Heart left ventricle (tissue), 16 donors: ENCODE measurements at places on chromosomes 2 and 18. TPM values are rescaled to one million over a fixed set of nuclear protein-coding genes. Genes with fewer than 3 reads are reported as not detected.

Gene DSC1
- 0.18 TPM for polyA plus RNA-seq

DNA sequence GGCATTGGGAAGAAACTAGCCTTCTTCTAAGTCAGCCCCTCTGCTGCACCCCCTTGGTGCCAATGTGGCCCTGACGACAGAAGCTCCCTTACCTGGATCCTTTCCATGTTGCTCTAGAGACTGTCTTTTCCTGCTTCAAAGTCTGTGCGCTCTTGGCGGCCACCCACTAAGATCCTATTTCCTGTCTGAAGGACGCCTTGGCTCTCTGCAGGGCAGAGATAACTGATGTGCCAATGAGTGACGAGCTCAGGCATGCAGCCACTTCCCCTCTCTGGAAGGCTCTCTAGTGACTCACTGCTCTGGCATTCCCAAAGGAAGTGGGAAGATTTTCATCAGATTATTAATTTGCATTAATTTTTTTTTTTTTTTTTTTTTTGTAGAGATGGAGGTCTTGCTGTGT, 273.5 kb downstream of the CDH20 start:
- peaks cover 10% of the 10 kb centered on the region for H3K4me1 ChIP-seq
- H3K27ac ChIP-seq = peak overlapping the region; percentile 85
- peak; percentile 77 for DNase-seq
- H3K4me3 ChIP-seq = peak overlapping the region; percentile 56

Gene SLC5A7
- 0.03 TPM for polyA plus RNA-seq

DNA sequence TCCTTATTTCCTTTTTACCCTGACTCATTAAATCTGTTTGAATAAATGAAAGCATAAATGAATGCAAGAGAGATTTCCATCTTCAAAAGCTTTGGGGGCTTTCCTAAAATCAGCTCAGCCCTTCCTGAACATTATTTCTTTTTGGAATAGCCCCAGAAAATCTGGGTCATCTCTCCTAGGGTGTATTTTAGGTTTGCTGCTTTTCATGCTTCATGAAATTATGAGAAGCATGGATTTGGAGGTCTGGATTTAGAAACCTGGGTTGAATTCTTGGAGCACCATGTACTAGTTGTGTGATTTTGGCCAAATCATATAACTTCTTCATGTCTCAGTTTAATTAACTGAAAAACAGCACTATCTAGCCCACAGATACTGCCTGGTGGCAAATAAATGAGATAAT, 24.0 kb upstream of the PELI1 start:
- no peak overlapping the region for H3K27ac ChIP-seq
- H3K36me3 ChIP-seq = no peaks in the 10 kb centered on the region
- no peak overlapping the region for H3K4me3 ChIP-seq
- no peaks in the 10 kb centered on the region for H3K4me1 ChIP-seq
- no peak for DNase-seq

- no peak for DNase-seq
- H3K27me3 ChIP-seq = no peaks in the 10 kb centered on the region
- H3K4me3 ChIP-seq = no peak overlapping the region
- H3K36me3 ChIP-seq = no peaks in the 10 kb centered on the region
- H3K4me1 ChIP-seq = no peaks in the 10 kb centered on the region
- H3K27ac ChIP-seq = no peak overlapping the region
These were observed 6.4 kb upstream of the CRYGC start for GRCh38 chr2:208135794-208136715.

GRCh38 chr2:103921161-103921560, 932.8 kb upstream of the POU3F3 start:
- no peaks in the 10 kb centered on the region for H3K36me3 ChIP-seq
- H3K27me3 ChIP-seq = no peaks in the 10 kb centered on the region
- DNase-seq = no peak
- no peak overlapping the region for H3K4me3 ChIP-seq
- H3K27ac ChIP-seq = no peak overlapping the region

DNA sequence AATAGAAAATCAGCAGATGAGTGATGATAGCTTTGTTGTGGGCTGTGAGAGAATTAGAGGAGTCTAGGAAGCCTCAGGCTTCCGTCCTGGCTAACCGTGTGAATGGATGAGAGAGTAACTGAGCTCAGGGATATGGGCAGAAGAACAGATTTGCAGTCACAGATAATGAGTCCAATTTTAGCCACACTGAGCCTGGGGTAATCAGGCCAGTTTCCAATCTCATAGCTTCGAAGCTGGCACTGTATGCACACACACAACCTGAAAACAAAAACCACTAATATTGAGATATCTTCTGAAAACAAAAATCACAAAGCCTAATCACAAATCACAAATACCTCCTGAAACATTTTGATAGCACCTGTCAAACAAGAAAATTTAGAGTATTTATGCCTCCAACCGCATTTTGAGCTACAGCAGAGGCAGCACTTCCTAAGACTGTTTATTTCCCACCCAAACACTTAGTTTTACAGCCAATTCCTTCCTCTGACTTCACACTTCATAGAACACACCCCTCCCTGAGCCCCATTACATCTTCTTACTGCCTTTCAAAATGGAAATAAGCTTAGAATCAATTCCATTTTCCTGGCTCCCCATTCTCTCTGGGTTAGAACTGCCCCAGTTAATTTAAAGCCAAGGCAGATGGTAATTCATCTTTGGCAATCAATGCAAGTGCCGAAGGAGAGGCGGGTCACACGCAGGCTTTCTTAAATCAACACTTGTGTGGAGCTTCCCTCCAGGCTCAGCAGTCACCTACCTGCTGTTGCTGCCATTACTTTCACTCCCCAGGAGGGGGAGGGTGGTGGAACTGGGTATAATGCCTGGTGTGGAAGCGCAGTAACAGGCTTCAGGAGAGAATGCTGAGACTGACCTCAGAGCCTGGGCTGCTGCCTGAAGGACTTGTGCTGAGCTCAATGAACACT, 18.9 kb downstream of the TTR start:
- H3K27ac ChIP-seq = no peak overlapping the region
- H3K4me1 ChIP-seq = no peaks in the 10 kb centered on the region
- H3K27me3 ChIP-seq = no peaks in the 10 kb centered on the region
- DNase-seq = no peak
- no peaks in the 10 kb centered on the region for H3K36me3 ChIP-seq
- H3K4me3 ChIP-seq = no peak overlapping the region

Gene TNFRSF11A
- 0.23 TPM for polyA plus RNA-seq

- no peaks in the 10 kb centered on the region for H3K36me3 ChIP-seq
- DNase-seq = no peak
- H3K4me1 ChIP-seq = peaks cover 20% of the 10 kb centered on the region
- H3K4me3 ChIP-seq = no peak overlapping the region
- H3K27ac ChIP-seq = no peak overlapping the region
These were observed 3.4 kb upstream of the ADD2 start for GRCh38 chr2:70771446-70771845.

Gene TRIM54
- 128 TPM for polyA plus RNA-seq

Gene ABCB6
- polyA plus RNA-seq = 25.3 TPM

GRCh38 chr2:234953116-234954031, 1.6 kb downstream of the SH3BP4 start:
- no peaks in the 10 kb centered on the region for H3K36me3 ChIP-seq
- H3K27ac ChIP-seq = peak overlapping the region; percentile 81
- DNase-seq = no peak
- peak overlapping the region; percentile 85 for H3K4me3 ChIP-seq

- no peak overlapping the region for H3K4me3 ChIP-seq
- no peaks in the 10 kb centered on the region for H3K27me3 ChIP-seq
- no peaks in the 10 kb centered on the region for H3K36me3 ChIP-seq
- peaks cover 8% of the 10 kb centered on the region for H3K4me1 ChIP-seq
- no peak overlapping the region for H3K27ac ChIP-seq
These were observed 218.0 kb downstream of the IRS1 start for GRCh38 chr2:226581661-226582060.

- H3K4me1 ChIP-seq = peaks cover 5% of the 10 kb centered on the region
- no peaks in the 10 kb centered on the region for H3K36me3 ChIP-seq
- no peak for DNase-seq
- no peak overlapping the region for H3K4me3 ChIP-seq
- no peak overlapping the region for H3K27ac ChIP-seq
These were observed 4.8 kb downstream of the NEU4 start for GRCh38 chr2:241813644-241814392.

DNA sequence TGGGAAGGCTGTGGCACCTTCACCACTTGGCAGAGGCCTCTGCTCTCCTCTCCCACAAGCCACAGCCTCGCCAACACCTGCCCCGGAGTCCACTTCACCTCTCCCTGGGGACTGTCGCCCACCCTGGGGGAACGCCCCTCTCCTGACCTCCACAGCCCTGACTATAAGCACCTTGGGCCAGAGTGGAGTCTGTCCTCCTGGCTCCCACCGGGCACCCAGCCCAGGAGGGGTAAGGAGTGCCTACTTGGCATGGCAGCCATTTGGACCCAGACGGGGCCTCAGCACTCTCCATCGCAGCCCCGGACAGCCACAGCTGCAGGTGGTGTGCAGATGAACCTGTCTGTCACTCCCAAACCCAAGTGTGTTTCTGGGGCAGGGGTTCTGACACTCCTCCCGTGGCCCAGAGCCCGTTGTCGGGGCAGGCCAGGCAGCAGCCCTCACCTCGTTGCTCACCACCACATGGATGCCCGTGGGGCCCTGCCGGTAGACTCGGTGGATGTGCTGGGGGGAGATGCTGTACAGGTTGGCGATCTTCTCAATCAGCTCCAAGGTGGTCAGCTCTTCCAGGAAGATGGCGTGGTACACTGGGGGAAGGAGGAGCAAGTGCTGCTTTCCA, 53.5 kb downstream of the TFCP2L1 start:
- no peak overlapping the region for H3K27ac ChIP-seq
- H3K27me3 ChIP-seq = no peaks in the 10 kb centered on the region
- no peaks in the 10 kb centered on the region for H3K36me3 ChIP-seq
- H3K4me3 ChIP-seq = no peak overlapping the region

GRCh38 chr2:172986040-172986439, 89.6 kb upstream of the MAP3K20 start:
- no peak for DNase-seq
- no peak overlapping the region for H3K4me3 ChIP-seq
- no peaks in the 10 kb centered on the region for H3K27me3 ChIP-seq
- H3K36me3 ChIP-seq = peaks cover 6% of the 10 kb centered on the region

DNA sequence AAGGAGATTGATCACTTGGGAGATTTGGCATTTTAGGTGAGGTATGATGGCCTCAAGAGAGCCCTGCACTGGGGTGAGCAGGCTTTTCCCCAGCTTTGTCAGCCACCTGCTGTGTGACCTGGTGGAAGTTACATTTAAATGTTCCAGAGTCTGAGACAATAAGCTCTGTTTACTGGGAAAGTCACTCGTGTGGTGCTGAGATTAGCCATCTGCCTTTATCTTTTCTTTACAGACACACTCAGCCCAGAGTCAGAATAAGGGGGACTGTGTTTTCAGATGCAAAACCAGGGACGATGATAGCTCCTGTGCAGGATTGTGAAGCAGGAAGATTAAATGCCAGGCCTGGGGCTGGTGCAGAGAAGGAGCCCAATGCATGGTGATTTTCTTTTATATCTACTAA, 47.9 kb downstream of the SH3RF3 start:
- H3K4me3 ChIP-seq = no peak overlapping the region
- H3K27me3 ChIP-seq = no peaks in the 10 kb centered on the region
- no peak for DNase-seq
- H3K4me1 ChIP-seq = peaks cover 48% of the 10 kb centered on the region

Gene FAP
- polyA plus RNA-seq = 1.5 TPM

- DNase-seq = peak; percentile 50
- H3K4me3 ChIP-seq = no peak overlapping the region
- peaks cover 8% of the 10 kb centered on the region for H3K4me1 ChIP-seq
- H3K27ac ChIP-seq = no peak overlapping the region
- H3K27me3 ChIP-seq = no peaks in the 10 kb centered on the region
These were observed 99.6 kb upstream of the MGAT5 start for GRCh38 chr2:134154246-134154645.

GRCh38 chr2:206212673-206213513, 53.2 kb downstream of the EEF1B2 start:
- no peaks in the 10 kb centered on the region for H3K36me3 ChIP-seq
- H3K27me3 ChIP-seq = no peaks in the 10 kb centered on the region
- DNase-seq = no peak
- H3K4me1 ChIP-seq = no peaks in the 10 kb centered on the region
- H3K4me3 ChIP-seq = peak overlapping the region; percentile 30

Gene PLCD4
- 0.11 TPM for polyA plus RNA-seq

Gene EGR4
- not detected for polyA plus RNA-seq

- H3K4me1 ChIP-seq = no peaks in the 10 kb centered on the region
- H3K27ac ChIP-seq = no peak overlapping the region
- no peaks in the 10 kb centered on the region for H3K27me3 ChIP-seq
These were observed 37.3 kb upstream of the DNAH7 start for GRCh38 chr2:196105951-196106350.

- no peaks in the 10 kb centered on the region for H3K4me1 ChIP-seq
- no peaks in the 10 kb centered on the region for H3K36me3 ChIP-seq
- H3K27me3 ChIP-seq = no peaks in the 10 kb centered on the region
- no peak overlapping the region for H3K4me3 ChIP-seq
- DNase-seq = no peak
These were observed 339.6 kb upstream of the DCC start for GRCh38 chr18:52000435-52000834.

DNA sequence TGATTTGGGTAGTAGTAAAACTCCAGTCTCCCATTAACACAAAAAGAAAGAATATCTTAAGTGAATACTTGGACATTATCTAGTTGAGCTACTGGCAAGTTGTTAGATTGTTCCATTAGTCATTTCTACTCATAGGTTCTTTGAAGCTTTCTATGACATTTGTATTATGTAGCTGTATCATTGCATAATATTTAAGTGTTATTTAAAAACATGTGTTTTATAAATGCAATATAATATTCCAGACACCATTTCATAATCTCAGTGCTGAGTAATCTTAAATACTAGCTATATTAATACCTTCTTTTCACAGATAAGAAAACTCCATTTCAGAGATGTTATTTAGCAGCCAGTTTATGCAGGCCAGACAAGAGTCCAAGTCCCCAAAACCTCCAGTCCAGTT, 271.9 kb downstream of the NCKAP5 start:
- no peak overlapping the region for H3K4me3 ChIP-seq
- no peak overlapping the region for H3K27ac ChIP-seq
- H3K36me3 ChIP-seq = no peaks in the 10 kb centered on the region
- H3K4me1 ChIP-seq = no peaks in the 10 kb centered on the region

DNA sequence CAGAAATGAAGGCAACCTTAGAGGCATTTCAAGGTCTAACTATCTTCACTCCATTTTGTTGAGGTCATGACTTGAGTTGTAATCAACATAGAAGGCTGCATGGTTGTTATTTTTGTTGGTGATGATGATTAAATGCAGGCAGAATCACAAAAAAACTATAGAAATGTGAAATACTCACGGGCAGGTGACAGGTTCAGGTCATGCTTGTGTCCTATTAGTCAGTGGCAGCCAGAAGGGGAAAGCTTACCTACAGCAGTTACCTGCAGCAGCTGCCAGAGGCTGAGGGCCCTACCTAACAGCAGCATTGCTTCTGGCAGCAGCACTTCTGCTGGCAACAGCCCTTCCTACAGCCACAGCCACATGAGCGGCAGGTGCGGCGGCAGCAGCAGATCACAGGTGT, 394 bp downstream of the SCYGR3 start:
- no peak overlapping the region for H3K27ac ChIP-seq
- H3K36me3 ChIP-seq = no peaks in the 10 kb centered on the region
- H3K4me1 ChIP-seq = no peaks in the 10 kb centered on the region
- H3K4me3 ChIP-seq = no peak overlapping the region

- H3K27me3 ChIP-seq = no peaks in the 10 kb centered on the region
- H3K27ac ChIP-seq = no peak overlapping the region
- peaks cover 7% of the 10 kb centered on the region for H3K4me1 ChIP-seq
- H3K36me3 ChIP-seq = peaks cover 32% of the 10 kb centered on the region
These were observed 126.7 kb downstream of the STK39 start for GRCh38 chr2:168120730-168121129.

Gene ERBB4
- 1.3 TPM for polyA plus RNA-seq

GRCh38 chr18:32730068-32730467, 42.8 kb downstream of the KLHL14 start:
- peak overlapping the region; percentile 20 for H3K4me3 ChIP-seq
- no peaks in the 10 kb centered on the region for H3K36me3 ChIP-seq

Gene LAMA1
- polyA plus RNA-seq = 0.08 TPM

GRCh38 chr18:59915606-59916005, 15.8 kb downstream of the PMAIP1 start:
- H3K4me1 ChIP-seq = no peaks in the 10 kb centered on the region
- H3K27ac ChIP-seq = no peak overlapping the region
- H3K36me3 ChIP-seq = no peaks in the 10 kb centered on the region
- H3K4me3 ChIP-seq = no peak overlapping the region

Gene LRRFIP1
- 87.6 TPM for polyA plus RNA-seq
